ENCODE measurements at places on chromosomes 16 and 17.

DNA sequence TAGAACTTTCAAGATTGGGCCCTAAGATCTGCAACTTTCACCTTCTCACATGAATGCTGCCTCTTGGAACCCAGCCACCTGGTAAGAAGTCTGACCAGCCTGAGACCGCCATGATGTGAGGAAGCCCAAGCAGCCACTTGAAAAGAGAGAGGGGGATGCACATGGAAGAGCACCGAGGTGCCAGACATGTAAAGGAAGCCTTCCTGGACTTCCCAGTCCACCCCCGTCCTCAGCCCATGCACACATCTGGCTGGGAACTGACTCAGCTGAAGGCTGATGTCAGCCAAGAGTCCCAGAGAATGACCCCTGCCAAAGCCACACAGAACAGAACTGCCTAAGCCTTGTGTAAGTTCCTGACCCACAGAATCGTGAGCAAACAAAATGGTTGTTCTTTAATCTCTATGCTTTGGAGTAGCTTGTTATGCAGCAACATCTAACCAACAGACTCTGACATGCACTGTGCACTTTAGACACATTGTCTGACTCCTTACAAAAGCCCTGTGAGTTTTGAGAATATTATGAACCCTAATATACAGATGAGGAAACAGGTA, 86.7 kb downstream of the RMI2 start:
- no peak for DNase-seq

DNA sequence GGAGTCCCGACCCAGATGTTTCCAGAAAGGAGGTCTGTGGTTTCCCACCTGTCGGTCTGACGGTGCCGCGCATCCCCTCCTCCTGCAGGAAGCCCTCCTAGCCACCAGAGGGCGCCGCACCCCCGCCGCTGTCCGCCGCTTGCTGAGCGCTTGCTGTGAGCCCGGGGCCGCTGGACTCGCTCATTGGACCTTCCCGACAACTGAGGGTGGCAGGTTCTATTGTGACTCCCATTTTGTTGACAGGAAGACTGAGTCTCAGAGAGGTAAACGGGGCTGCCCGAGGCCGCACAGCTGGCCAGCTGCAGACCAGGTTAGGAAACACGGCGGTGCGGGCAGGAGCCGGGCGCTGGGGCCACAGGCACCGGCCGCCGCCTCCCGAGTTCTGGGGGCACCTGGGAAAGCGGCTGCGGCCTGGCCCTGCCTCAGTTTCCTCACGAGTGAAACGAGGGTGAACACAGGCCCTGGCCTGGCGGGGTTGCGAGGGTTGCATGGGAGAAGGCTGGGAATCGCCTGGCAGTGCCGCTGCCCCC, 191.1 kb upstream of the CIBAR2 start:
- DNase-seq = no peak

DNA sequence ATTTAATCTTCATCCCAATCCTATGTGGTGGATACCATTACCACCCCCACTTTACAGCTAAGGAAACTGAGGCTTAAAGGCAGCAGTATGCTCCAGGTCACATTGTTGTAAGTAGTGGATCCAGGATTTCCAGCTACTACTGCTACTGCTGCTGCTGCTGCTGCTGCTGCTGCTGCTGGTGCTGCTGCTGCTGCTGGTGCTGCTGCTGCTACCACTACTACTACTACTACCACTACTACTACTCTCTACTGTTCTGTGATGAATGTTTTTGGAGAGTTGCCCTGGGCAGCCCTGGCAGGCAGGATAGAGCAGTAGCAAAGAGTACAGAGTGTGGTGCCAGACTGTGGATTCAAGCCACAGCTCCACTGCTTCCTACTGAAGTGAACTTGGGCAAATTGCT, 49.3 kb upstream of the SLC12A3 start:
- DNase-seq = no peak

GRCh38 chr16:82630688-82631087, 3.9 kb downstream of the CDH13 start:
- no peak for DNase-seq

- DNase-seq = no peak
Observed at GRCh38 chr16:49343291-49343690, 30.3 kb upstream of the C16orf78 start.

DNA sequence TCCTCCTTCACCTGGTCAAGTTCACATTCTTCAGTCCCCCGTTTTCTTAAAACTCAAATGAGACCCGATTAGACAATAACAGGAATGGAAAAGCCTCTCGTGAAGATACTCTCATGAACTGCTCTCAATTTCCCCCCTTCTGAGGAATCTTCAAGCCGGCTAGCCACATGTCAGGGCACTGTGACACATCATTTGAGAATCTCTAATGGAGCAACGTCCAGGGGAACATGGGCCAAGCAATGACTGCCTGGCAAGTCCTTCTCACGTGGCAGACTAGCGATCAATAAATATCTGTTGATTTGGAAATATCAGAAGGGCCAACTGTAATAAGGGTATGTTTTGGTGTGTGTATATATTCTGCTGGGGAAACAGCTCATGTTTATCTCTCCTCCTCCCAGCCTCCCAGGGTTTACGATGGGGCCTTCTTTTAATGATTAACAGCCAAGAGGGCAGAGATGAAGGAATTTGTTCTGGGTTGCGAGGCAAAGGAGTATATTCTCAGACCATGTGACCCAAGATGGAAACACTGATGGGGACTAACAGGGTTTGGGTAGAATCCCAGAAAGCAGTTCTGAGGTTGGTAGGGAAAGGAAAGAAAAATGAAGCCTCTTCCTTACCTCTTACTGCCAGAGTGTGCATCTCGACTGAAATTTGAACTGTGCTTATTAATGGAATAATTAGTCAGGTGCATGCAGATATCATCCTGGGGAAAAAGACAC, 21.4 kb downstream of the TTLL6 start:
- peak; percentile 21 for DNase-seq

- no peak for DNase-seq
Observed at GRCh38 chr17:6105649-6106007, 35.4 kb downstream of the WSCD1 start.

DNA sequence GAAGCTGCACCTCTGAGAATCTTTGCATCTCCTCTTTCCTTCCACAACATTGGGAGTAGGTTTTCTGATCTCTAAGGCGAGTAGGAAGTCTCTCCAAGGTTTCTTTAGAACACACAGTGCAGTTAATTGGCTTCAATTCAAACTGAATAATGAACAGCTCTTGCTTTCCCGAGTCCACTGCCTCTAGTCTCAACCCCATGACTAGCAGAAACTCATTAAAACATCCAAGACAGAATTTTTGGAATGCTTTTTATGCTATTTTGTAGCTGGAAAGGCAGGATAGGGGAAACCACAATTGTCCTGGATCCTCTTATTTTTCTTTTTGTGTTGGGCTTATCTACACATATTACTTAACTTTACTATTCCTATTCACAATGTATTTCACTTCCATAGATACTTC, 206.6 kb downstream of the CDH8 start:
- DNase-seq = no peak

DNA sequence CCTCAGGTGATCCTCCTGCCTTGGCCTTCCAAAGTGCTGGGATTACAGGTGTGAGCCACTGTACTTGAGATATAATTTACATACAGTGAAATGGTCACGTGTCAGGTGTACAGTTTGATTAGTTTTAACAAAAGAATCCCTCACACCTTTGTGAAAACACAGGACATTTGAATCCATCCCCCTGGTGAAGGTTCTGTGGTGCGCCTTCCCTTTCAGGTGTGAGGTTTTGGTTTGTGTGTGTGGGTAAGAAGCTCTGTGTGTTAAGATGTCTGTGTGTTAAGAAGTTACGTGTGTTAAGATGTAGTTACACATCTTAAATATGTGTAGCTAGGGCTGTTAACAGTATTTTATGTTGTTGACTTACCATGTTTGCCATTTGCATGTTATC, 4.4 kb downstream of the SEC14L1 start:
- DNase-seq = no peak

GRCh38 chr17:40547785-40548478, 17.3 kb downstream of the CCR7 start:
- DNase-seq = no peak

DNA sequence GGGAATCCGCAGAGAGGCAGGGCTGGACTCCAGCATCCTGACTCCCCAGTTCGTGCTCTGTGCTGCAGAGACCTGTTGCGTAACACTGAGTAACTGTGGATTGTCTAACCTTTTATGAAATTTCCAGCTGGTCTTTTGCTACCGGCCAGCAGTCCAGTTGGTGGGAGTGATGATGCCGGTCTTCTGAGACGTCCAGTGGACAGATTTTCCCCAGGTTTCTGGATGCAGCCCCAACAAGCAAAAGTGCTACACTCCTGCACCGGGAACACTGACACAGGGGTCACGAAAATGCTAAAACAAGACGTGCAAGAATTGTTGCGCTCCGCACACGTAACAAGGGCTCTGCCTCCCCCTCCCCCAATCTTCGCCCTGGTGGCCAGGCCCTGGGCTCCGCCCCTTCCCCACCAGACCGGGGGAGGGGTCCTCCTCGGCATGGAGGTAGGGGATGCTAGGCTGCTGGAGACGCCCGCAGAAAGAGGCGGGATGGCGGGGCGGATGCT, 701 bp upstream of the MRC2 start:
- peak; percentile 35 for DNase-seq

GRCh38 chr17:8141045-8141444, 11.2 kb downstream of the PER1 start:
- no peak for DNase-seq

- DNase-seq = no peak
Observed at GRCh38 chr17:66778531-66779236, 56.2 kb upstream of the CACNG5 start.

- DNase-seq = peak; percentile 61
Observed at GRCh38 chr16:89363621-89364393, 126.6 kb downstream of the ANKRD11 start.

Measured in HFF-Myc (cell line).